ENCODE measurements at places on chromosomes 12 and 14.

- no peak for DNase-seq
Measured at GRCh38 chr14:65594153-65594881, 181.8 kb downstream of the FUT8 start.

DNA sequence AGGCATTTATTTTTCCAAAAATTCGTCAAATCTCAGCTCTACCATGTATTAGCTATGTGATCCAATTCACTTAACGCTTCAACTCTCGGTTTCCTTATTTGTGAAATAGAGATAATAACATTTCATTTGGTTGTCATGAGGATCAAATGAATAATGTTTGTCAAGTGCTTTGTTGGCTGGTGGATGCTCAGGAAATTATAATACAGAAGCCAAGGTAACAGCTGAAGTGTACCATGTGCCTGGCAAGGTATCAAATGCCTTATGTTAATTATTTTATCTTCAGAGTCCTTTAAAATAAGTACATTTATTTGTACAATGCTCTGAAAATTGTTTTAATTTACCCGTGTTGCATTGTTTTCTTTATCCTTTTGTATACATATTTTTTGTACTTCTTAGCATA, 6.1 kb upstream of the PRKCH start:
- peak; percentile 13 for DNase-seq

DNA sequence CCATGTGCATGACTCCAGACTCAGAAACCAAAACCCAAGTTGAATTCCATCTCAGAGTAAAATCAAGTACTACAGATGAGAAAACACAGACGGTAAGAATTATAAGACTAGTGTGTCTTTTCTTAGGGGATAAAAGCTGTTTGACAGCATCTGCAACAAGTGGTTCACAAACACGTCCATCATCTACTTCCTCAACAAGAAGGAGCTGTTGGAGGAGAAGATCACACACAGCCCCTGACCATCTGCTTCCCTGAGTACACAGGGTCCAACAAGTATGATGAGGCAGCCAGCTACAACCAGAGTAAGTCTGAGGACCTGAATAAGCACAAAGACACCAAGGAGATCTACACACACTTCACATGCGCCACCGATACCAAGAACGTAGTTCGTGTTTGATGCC, 110.7 kb upstream of the ATF7IP start:
- no peak for DNase-seq

- no peak for DNase-seq
Measured at GRCh38 chr12:16019136-16019535, 108.0 kb downstream of the DERA start.

GRCh38 chr12:13208533-13209435, 12.3 kb downstream of the EMP1 start:
- peak; percentile 33 for DNase-seq

DNA sequence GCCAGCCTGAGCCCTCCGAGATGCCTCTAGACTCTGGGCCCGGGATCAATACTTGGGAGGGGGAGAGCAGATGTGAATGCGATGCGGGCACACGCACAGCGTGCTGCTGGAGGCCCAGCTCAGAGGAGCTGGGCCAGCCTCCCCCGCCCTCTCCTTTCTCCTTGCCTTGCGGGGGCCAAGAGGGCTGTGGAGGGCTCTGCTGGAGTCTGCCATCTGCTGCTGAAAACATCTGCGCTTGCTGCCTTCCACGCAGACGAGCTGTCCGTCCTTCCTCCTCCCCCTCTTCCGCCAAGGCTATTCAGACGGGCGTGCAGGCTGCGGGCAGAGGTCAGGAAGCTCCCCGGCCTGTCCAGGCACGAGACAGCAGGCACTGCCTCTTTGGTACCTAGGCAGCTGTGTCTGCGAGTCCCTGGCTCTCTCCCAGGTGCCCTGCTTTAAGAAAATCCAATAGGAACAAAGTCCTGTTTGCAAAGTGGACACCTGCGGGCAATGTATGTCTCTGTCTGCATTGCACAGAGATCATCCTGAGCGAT, 75.2 kb downstream of the SPRING1 start:
- DNase-seq: peak; percentile 90
